ENCODE measurements at places on chromosomes 16 and 17.

DNA sequence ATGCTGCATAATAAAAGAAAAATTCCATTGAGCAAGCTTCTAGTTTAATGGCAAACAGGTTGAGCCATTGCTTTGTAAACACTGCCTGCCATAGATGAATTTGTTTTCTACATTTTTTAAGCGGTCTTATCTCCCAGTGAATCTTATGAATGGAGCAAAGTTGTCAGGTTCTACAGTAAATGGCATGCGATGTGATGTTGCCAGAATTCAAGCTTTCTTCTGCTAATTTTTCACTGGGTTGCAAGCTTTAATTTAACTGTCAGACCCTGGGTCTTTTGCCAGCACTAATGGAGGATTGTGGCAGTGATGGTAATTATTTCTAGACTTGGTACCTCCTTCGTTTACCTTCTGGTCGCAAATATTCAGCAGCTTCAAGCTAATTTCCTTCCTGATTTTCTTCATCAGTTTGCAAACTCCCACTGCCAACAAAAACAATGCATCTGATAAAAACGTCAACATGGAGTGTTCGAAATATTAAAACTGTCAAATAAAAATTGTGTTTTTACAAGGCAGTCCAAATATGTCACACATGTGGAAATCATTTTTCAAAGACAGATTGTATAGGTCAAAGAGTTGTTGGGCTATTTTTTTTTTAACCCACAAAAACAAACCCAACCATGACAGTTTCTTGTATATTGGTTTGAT, 274.2 kb upstream of the ERCC4 start:
- no peak for DNase-seq

DNA sequence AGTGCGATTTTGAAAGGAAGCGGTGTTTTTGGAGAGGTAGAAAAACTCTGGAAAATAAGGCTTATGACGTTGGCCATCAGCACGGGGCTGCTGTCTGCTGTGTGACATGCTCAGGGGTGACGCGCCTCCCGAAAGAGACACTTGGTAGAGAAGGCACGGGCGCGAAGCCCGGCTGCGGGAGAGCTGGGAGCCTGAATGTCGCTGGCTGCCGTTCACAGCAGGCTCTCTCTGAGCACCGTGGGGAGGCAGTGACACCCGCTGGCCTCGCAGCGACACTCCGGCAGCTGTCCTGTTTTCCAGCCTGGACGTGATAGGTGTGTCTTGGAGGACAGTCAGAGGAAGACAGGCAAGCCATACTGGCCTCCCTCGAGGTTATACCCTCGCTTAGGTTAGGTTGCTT, 759.1 kb upstream of the RBFOX1 start:
- DNase-seq = peak; percentile 10

GRCh38 chr16:69762814-69763598, 874 bp downstream of the WWP2 start:
- peak; percentile 38 for DNase-seq

GRCh38 chr16:4179020-4179419, 62.8 kb upstream of the ADCY9 start:
- DNase-seq = peak; percentile 40

GRCh38 chr17:62644487-62645173, 17.2 kb downstream of the MRC2 start:
- no peak for DNase-seq
